CD8-positive, alpha-beta memory T cell (primary cell): ENCODE measurements at places on chromosomes 4 and X. TPM values are rescaled to one million over a fixed set of nuclear protein-coding genes. Genes with fewer than 3 reads are reported as not detected.

Gene CCNG2
- total RNA-seq: 4.0 TPM

DNA sequence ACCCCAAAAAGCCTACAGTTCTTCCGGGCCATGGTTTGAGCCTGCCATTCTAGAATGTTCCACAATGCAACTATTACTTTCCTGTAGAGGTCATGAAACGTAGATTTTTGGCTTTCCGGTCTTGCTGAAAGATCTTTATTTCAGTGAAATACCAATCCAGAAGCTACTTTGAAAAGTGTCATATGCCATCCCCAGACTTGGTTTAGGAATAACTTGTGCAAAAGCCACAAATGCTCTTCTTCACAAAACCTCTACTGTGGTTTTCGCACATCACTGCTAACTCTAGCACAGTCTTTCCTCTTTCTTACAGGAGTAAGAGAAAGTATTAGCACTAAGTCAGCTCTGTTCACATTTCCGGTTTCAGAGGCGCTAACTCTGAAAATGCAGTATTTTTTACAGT is 12.7 kb upstream of the CD40LG start:
- DNase-seq: peak; percentile 46

GRCh38 chr4:8666581-8666980 is 74.0 kb downstream of the CPZ start:
- DNase-seq: no peak

DNA sequence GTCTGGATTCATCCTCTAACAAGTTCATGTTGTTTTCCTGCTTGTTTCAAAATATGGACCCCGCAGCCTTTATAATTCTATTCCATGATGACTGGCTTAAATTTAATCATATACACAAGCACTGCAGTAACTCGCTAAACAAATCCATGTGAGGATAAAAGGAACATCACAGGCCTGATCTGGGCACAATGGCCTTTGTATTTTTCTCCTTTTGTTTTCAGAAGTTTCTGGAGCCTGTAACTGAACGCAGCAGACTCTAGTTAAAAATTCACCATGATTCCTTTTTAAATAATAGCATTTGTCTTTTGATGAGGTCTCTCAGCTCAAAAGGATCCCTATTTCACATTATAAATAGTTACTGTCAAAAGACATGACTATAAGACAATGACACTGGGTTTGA is 30.2 kb upstream of the TMEM184C start:
- no peak for DNase-seq
